ENCODE measurements at places on chromosomes 11 and 22.

GRCh38 chr11:7050191-7050590 lies 29.9 kb downstream of the NLRP14 start:
- DNase-seq: no peak

DNA sequence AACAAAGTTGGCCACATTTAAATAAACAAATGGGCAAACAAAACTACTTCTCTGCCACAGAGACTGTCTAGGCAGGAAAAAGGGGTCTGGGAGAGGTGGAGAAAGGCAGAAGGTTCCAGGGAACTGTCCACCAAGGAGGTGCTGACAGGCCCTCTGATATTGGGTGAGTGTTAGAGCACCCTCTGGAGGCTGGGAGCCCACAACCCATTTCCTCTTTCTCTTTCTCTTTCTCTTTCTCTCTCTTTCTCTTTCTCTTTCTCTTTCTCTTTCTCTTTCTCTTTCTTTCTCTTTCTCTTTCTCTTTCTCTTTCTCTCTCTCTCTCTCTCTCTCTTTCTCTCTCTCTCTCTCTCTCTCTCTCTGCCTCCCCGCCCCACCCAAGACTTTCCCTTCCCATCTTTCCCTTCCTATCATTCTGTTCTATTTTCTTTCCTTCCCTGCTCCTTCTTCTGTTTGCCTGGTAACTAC lies 912.8 kb downstream of the DLG2 start:
- DNase-seq: peak; percentile 34

DNA sequence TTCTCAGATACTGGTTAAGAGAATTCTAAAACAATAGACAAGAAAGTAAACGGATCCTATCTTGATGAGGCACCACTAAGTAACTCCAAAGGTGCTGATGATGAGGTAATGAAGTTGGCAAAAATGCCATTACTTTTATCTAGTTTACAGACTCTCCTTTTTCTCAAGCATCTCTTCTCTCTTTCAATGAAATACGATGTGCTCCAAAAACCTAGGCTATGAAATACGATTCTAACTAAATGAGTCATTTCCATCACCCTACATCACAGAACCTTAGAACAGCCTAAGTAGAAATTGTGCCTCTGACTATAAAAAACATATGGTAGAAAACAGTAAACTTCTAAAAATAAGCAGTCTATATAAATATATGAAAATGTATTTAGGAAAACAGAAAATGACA lies 58.9 kb upstream of the ARHGAP32 start:
- no peak for DNase-seq

GRCh38 chr22:43118953-43119458 lies 8.5 kb downstream of the BIK start:
- no peak for DNase-seq

DNA sequence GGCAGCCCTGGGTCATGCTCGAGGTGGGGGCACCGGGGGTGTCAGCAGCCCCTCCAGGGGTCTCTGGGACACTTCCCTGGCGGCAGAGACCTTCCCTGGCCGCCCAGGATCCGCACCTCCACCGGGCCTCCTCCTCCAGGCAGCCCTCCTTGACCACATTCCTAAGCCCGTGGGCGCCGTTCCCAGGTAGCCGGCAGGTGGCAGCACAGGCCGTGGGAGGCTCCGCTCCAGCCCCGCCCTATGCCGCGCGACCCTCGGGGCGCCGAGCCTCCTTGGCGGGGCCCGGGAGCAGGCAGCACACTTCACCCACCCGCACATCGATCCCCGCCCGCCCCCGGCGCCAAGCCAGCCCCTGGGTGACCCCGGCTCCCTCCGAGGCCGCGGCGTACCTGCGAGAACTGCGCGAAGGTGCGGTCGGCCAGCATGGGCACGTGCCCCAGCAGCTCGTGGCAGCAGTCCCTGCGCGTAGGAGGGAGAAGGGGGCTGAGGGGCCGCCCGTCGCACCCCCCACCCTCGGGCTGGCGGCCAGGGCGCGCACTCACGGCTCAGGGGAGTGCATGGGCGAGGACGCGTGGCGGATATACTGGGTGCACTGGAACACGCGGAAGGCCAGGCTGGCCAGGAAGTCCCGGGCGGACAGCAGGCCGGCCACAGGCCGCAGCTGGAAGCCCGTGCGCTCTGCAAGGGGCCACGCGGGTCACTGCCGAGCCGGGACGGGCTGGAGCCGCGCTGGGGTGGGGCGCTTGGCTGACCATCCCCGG lies 5.3 kb upstream of the INS start:
- DNase-seq: no peak

GRCh38 chr11:2216400-2217064 lies 44.9 kb upstream of the TH start:
- no peak for DNase-seq

DNA sequence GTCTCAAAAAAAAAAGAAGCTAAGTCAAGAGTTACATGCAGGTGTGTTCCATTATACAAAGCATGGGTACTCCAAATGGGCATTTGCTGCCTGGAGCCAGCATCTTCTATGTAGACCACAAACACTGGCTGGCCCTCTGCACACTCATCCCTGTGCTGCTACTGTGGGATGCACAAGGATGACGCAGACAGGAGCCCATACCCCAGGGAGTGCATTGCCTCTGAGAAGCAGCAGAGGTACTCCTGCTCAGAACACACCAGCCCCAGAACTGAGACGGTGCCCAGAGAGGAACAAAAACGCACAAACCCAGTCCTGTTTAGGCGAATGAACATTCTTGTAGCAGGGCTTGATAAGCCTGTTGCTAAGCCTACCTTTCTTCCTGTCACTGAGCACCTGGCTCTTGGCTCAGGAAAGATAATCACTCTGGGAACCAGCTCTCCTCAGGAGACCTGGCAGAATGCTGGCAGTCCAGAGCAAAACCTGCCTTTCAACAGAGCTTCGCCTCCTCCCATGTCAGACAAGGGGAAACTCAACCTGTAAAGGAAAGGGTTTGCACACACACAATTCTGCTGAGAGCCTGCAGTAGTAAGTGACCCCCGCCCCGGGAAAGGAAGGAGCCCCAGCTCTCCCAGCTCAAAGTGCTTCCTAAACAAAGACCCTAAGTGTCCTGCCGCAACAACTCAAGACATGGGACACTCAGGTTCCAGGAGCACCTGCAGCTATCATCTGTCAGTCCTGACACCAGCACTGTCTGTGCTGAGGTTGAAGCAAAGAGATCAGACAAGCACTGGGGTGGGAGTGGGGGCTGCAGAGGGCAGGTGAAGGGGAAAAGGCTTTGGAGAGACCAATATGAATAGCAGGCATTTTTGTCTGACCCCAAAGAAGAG lies 145.7 kb downstream of the TENM4 start:
- no peak for DNase-seq

- DNase-seq: no peak
Observed at GRCh38 chr22:30891781-30892180, 76.8 kb downstream of the MORC2 start.

DNA sequence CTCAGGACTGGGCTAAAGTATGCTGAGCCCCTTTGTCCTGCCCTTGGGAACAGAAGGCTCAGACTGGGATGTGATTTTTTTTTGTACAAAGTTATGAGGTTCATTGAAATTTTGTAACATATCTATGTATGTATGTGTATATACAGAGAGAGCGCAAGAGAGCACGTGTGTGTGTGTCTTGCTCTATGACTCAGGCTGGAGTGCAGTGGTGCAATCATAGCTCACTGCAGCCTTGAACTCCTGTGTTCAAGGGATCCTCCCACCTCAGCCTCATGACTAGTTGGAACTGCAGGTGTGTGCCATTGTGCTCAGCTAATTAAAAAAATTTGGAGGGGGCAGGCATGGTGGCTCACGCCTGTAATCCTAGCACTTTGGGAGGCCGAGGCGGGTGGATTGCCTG lies 5.7 kb downstream of the TMEM25 start:
- DNase-seq: no peak

- peak; percentile 63 for DNase-seq
Observed at GRCh38 chr22:45090497-45090910, 73.2 kb upstream of the NUP50 start.

GRCh38 chr11:1206391-1207271 lies 16.2 kb upstream of the MUC5B start:
- DNase-seq: no peak

- DNase-seq: no peak
Observed at GRCh38 chr11:112810951-112811350, 150.3 kb upstream of the NCAM1 start.

- no peak for DNase-seq
Observed at GRCh38 chr22:19554834-19555404, 30.7 kb upstream of the CLDN5 start.

DNA sequence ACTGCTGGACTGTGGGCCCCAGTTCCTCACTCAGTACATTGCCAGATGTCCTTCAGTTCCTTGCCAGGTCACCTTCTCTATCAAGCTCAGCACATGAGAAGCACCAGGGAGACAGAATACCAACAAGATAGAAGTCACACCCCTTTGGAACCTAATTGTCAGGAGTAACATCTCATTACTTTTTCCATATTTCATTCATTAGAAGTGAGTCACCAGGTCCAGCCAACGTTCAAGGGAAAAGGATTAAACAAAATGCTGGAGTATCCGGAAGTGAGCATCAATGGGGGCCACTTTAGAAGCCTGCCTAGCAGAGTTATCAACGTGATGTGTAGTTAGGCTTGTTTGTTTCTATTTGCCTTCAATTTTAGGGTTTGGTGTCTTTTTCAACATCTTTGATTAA lies 569.3 kb downstream of the MIAT start:
- no peak for DNase-seq

DNA sequence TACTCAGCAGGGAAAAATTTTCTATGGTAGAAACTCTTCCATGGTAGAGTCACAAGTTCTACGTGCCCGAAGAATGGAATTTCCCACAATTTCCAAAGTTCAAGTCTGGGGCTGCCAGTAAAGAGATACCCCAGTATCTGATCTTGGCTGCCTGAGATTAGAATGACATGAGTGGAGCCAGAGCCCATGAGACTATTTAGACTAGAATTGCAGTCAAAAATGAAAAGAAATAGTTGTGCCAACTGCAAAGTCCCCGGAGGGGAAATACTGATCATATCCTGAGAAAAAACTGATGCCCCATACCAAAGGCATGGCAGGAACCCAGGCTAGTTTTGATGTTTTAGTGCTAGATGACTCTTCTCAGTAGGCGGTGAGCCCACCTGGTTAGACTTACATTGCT lies 11.2 kb downstream of the MAJIN start:
- DNase-seq: peak; percentile 16

GRCh38 chr22:21926728-21927127 lies 25.9 kb downstream of the PPM1F start:
- DNase-seq: no peak

DNA sequence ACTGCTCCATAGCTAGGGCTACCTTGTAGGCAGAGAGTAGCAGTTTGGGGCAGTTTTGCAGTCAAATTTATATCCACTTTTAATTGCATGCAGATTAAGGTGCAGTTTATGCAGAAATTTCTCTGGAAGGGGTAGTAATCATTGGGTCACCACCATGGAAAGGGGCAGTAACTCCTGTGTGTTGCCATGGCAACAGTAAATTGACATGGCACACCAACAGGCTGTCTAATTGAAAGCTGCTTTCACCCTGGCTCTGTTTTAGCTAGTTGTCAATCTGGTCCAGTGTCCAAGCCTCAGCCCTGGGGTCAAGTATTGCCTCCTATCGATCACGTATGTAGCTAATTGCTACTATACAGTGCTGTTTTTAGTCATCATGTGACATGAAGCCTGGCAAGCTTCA lies 786.1 kb upstream of the CNTN5 start:
- no peak for DNase-seq

- DNase-seq: no peak
Observed at GRCh38 chr11:32602657-32603415, 19.2 kb downstream of the EIF3M start.

- DNase-seq: no peak
Observed at GRCh38 chr11:11171854-11172253, 181.2 kb downstream of the CSNK2A3 start.

GRCh38 chr11:14619603-14620531 lies 23.7 kb upstream of the PDE3B start:
- no peak for DNase-seq

- no peak for DNase-seq
Observed at GRCh38 chr11:59212744-59213631, at the start of gene MPEG1. MPEG1 (minus strand) TSS chr11:59212927; CDS start chr11:59212865, 62 bp downstream.

DNA sequence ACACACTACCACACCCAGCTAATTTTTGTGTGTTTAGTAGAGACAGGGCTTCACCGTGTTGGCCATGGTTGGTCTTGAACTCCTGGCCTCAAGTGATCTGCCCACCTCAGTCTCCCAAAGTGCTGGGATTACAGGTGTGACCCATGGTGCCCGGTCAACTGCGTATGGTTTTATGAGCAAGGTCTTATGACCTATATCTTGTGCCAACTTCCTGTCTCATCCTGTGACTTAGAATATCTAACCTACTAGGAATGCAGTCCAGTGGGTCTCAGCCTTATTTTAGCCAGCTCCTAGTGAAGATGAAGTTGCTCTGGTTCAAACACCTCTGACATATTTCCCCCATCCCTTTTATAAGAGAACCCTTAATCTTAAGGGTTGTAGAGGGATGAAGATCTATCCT lies 66.1 kb upstream of the OR5AN1 start:
- DNase-seq: no peak

GRCh38 chr11:61955422-61956135 lies 5.4 kb downstream of the BEST1 start:
- DNase-seq: no peak

- no peak for DNase-seq
Observed at GRCh38 chr22:44721213-44721612, 19.2 kb downstream of the PRR5 start.

GRCh38 chr11:86740628-86741483 lies 59.5 kb upstream of the PRSS23 start:
- DNase-seq: peak; percentile 88

- no peak for DNase-seq
Observed at GRCh38 chr11:90737444-90738050, 514.7 kb upstream of the CHORDC1 start.

DNA sequence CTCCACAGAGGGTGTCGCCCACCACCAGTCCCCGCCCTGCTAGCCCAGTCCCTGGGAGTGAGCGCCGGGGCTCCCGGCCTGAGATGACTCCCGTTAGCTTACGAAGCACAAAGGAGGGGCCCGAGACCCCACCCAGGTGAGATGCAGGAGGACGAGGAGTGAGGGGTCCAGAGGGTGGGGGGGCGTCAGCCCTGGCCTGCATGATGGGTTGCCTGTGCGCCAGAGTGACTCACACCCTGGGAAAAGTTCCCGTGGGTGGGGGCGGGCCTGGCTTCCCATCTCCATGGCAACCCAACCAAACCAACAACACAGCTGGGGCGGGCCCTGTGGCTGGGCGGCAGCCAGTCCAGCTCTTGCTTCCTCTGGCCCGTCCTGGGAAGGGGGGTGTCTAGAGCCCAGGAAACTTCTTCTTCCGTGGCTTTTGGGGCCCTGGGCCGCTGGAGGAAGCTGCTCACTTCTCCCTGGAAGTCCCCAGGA lies 4.5 kb downstream of the GAS2L1 start:
- DNase-seq: peak; percentile 99
